ENCODE measurements at places on chromosomes 13 and 19.

GRCh38 chr13:99208185-99208584, 7.5 kb downstream of the UBAC2 start:
- DNase-seq: no peak

DNA sequence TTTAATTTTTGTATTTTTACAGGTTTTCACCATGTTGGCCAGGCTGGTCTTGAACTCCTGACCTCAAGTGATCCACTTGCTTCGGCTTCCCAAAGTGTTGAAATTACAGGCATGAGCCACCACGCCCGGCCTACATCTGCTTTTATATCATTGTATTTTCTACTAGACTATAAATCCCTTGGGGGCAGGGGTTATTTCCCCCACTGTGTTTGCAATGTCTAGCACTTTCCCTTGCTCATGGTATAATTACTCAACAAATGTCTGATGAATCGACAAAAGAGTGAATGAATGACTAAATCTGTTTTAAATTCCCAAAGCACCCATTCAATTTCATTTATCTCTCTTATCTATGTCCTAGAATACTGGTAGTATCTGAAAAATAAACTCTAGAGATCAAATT, 244.5 kb upstream of the CSNK1A1L start:
- no peak for DNase-seq

GRCh38 chr13:21149568-21149967, 26.8 kb downstream of the SKA3 start:
- DNase-seq: no peak

- DNase-seq: peak; percentile 75
These were observed 17.0 kb upstream of the PRR20A start for GRCh38 chr13:57123681-57124080.

GRCh38 chr19:41994521-41994971, 516 bp upstream of the ATP1A3 start:
- DNase-seq: no peak

GRCh38 chr19:33064458-33064791, 263 bp downstream of the RHPN2 start:
- DNase-seq: no peak

GRCh38 chr19:39998501-39998900, 1.6 kb downstream of the ZNF546 start:
- no peak for DNase-seq

DNA sequence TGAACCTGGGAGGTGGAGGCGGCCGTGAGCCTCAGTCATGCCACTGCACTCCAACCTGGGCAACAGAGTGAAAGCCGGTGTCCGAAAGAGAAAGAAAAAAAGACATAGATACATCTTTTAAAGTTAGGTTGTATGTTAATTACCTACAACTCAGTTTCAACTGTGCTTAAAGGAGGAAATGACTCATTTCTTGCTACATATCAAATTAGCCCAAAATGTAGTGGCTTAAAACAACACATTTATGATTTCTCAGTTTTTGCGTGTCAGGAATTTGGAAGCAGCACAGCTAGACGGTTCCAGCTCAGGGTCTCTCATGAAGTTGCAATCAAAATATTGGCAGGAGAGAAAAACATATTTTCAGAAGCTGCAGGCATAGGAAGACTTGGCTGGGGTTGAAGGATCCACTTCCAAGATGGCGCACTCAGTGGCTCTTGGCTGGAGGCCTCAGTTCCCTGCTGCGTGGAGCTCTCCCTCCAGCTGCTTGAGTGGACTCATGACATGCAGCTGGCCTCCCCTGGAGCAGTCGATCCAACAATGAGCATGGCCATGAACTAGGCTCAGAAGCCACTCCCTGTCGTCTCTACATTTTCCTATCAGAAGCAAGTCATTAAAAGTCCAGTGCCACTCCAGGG, 7.1 kb downstream of the LDLR start:
- peak; percentile 87 for DNase-seq

- no peak for DNase-seq
These were observed 138.7 kb downstream of the KDM4B start for GRCh38 chr19:5107432-5108122.

- peak; percentile 37 for DNase-seq
These were observed 29.5 kb downstream of the TMEM255B start for GRCh38 chr13:113788413-113789135.

- no peak for DNase-seq
These were observed 58.8 kb downstream of the DCLK1 start for GRCh38 chr13:36072152-36072935.
